ENCODE measurements at places on chromosomes 1 and 21.

GRCh38 chr1:180156201-180156600 lies 1.5 kb downstream of the QSOX1 start:
- DNase-seq, result no peak

- no peak for DNase-seq
Measured at GRCh38 chr1:177023726-177024125, 140.8 kb downstream of the ASTN1 start.

GRCh38 chr1:18875107-18875795 lies 15.8 kb upstream of the TAS1R2 start:
- peak; percentile 79 for DNase-seq

- no peak for DNase-seq
Measured at GRCh38 chr1:24724345-24725208, 20.7 kb upstream of the CLIC4 start.

DNA sequence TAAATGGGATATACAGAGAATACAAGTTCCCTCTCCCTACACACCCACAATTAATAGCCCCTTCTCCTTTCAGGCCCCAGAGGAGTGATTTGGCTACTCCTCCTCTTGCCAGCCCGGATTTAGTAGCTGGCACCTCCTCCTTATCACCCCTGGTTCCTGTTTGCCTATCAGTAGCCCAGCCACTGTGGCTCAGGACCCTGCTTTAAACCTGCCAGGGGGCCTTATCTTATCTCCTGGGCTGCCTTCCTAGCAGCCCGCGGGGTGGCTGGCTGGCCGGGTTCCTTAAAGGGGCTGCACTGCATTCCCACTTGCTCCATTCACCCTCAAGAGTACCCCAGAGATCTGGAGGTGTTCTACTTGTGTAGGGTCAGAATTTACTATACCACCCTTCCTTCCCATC lies 70.4 kb downstream of the PLEKHA6 start:
- DNase-seq, result peak; percentile 36

DNA sequence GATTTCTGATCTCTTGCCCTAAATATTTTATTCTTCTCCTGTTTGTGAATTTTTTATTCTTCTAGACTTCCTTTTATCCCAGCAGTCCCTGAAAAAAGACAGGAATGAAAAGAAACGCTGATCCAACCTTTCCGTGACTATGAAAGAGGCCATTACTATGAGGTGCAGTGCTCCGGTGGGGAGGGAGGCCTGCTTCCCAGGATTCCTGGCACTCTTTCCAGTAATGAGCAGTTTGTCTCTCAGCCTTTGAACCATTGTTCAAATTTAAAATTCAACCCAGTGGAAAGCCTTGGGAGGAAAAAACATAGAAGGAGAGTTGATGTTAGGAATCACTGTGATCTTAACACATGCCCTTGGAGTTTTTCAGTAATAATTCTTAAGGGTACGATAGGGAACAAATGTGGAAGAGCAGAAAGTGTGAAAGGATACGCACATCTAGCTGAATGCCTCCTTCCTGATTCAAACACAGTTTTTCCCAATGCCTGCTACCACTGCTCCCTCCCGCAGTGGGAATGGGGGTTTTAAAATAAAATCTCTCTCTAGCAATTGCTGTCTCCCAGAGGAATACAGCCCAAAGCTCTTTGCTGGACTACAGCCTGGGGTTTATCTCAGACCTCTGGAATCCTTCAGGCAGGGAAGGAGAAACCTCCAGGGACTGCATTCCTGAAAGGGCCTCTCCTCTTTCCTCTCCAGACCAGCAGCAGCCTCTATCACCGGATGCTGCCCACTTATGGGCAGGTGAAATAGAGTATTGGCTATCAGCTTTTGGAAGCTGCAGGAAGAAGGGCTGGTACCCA lies 6.1 kb downstream of the IER5 start:
- DNase-seq, result no peak

DNA sequence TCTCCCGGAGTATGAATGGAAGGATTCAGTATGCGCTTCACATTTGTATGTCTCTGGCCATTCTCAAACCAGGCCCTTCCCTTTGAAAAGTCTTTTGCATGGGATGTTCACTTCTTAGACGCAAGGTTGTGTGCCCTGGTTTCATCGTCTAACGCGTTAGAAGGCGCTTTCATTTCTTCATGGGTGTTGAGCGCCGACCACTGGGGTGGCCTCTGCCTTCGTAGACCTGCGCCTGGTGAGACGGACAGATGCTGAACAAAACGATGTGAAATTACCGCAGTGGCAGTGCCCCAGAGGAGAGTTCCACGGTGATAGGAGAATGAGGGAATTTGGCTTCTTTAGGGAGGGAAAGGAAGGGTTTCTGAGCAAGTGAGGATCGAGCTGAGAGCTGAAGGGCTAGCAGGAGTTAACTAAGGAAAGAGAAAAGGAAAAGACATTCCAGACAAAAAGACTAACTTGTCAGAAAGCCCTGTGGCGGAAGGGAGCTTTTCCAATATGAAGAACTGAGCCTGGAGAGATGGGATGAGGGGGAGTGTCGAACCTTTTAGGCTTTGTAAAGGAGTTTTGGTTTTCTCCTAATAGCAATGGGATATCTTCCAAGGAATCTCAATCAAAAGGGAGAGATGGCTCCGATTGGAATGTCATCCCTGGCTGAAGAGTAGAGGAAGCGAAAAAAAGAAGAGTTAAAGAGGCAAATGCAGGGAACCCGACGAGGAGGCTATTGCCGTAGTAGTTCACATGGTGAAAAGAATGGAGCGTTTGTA lies 951 bp downstream of the GGPS1 start:
- peak; percentile 77 for DNase-seq

DNA sequence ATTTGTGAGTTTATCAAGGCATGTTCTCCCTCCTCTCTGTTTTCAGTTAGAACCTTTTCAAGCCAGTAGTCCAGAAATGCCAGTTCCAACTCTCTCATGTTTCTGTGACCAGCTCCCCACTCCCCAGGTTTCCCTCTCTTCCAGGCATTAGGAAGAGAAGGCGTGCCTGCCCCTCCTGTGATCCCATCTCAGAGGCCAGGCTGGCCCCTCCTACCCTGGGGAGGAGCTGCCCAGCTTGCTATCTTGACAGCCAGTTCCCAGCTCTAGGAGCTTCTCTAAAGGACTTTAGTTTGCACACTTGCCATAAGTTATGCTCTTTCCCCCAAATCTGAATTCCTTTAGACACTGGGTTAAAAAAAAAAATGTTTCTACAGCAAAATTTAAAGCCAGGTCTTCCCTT lies 8.9 kb downstream of the HYI start:
- peak; percentile 51 for DNase-seq

DNA sequence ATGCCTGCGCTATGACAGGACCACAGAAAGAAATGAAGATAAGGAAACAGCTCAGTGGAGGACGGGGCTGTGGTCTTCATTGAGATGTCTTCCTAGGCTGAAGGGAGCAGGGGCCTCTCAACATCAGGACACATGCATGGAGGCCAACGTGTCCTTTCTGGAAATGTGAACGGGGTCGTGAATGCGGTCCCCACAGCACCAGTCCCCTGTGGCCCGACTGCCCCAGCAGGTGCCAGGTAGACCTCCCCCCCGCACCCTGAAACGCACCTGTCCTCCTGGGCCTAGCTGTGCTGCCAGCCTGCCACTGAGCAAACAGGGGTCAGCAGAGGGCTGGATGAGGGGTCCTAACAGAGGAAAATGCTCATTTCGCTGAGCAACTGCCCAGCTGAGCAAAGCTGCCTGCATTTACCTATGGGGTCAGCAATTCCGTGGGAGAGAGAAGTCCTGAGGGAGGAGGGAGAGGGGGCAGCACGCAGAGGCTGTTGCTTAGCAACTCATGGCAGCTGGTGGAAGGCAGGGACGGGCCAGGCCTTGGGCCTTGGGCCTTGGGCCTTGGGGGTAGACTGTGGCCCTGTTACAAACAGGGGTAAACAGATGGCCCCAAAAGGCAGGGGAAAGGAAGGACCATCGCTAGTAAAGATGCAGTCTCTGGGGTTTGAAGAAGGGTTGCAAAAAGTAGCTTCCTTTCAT lies 77.4 kb downstream of the NPHP4 start:
- no peak for DNase-seq

DNA sequence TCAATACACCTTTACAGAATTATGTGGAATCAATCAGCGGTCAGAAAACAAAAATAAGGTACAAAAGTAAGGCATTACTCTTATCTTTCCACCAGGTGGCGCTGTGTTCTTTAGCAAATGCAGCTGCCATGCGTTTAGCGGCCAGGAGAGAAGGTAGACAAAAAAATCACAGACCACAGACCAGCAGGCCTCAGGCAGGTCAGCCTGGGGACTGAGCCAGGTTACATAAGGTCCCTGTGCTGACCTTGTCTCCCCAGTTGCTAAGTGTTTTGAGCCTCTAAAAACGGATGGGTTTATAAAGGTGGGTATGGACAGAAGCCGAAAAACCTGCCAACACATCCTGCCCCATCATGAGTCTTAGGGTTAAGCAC lies 2.8 kb downstream of the RGS16 start:
- DNase-seq, result peak; percentile 82

DNA sequence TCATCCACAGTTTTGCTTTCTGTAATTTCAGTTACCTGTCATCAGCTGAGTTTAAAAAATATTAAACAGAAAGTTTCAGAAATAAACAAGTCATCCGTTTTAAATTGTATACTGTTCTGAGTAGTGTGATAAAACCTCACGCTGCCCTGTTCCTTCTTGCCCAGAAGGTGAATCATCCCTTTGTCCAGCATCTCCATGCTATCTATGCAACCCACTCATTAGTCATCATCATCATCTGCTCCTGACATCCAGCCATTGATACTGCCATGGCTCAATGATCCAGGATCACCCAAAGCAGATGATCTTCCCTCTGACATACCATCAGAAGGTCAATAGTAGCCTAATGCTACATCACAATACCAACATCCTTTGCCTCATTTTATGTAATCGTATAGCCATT lies 198.3 kb downstream of the SLC44A5 start:
- DNase-seq, result no peak

DNA sequence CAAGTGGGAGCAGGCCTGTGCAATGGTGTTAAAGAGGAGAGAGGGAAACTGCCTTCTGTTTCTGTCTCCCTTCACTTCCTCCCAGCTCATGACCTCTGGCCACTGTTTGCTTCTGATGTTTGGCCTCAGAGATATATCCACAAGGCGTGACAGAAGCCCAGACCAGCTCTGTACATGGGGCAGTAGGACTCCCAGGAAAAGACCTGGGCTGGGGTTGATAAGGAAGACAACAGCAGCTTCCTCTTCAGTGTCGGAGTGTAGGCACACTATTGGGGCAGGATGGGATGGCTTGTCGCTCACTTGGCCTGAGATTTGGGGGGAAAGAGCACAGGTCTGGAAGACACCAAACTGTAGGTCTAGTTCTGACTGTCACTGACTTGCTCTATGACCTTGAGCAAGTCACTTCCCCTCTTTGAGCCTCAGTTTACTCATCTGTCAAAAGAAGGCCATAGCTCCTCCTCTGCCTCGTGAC lies 67.8 kb upstream of the KLHDC7A start:
- no peak for DNase-seq

DNA sequence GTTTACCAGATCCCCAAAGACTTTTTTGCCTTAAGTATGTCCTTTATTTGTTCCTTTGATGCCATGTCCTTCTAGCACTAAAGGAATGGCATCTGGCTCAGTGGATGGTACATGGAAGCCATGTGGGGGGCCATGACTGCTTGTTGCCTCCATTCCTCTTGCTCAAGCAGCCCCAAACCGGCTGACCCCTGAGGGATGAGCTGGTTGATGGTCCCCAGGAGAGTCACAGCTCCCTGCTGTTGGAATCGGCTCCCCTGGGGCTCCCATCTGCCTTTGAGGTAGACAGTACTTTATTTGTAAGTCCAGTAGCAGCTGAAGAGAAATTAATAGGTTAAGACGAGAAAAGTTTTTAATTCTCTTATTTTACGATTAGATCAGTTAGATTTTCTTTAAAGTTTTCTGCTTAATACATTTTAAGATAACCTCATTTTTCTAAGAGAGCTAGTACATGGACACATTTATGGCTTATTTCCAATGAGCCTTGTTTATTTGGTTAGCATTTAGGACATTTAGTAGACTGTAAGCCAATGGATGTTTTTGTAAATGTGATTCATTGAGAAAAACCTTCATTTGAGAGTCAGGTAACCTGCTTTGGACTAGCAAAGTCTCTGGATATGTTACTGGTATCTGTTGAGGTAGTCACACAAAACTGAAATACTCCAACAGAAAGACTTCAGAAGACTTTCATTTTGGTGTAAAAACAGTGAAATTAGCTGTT lies 88.2 kb downstream of the CAMTA1 start:
- DNase-seq, result no peak

- DNase-seq, result no peak
Measured at GRCh38 chr1:63294803-63295594, 27.4 kb upstream of the FOXD3 start.

DNA sequence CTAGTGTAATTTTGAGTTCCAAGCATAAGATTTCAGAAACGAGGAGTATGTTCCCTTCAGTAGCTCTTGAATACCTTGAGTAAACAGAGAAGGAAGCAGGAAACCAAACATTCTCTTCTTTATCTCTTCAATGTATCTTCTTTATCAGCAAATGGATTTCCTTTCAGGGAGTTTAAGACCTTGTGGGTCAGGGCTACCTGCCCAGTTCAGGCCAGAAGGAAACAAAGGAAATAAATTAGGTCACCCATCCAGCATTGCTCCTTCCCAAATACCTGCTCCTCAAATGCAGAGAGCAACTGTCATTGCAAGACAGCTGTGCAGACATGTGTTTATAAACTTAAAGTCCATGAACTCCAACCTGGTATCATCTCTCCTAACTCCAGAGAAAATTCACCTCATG lies 130.1 kb upstream of the SOD1 start:
- DNase-seq, result no peak

GRCh38 chr1:90936061-90936460 lies 85.8 kb downstream of the ZNF644 start:
- DNase-seq, result no peak

DNA sequence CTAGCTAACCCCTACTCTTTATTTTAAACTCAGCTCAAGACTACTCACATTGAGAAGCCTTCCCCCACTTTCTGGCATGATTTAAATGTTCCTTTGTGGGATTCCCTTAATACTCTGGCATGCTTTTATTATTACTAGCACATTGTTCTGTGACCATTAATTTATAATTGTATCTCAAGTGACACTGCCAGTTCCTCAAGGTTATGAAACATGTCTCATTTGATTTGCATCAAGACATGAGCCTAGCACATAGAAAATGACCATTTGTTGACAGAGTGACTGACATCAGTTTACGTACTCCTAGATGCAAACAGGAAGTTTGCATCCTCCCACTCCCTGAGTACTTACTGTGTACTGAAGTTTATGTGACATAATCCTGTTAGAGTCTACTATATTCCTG lies 15.2 kb downstream of the RGS4 start:
- DNase-seq, result no peak

GRCh38 chr1:54816951-54817350 lies 15.8 kb upstream of the TTC22 start:
- DNase-seq, result no peak

DNA sequence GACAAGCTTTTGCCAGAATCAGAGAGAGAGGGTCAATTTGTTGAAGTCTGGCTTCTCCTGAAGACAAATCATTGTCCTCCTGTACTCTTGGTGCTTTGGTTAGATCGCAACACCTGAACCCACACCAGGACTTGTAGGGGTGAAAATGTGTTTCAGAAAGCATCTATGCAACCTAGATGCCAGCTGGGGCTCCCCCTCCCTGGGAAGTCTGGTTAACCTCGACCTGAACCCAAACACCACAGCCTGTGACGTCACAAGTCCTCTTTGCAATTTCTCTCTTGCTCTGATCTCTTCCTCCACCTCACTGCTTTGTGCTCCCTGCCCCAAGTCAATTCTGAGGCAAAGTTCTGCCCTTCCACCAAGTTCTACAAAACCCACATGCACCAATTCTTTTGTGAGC lies 42.8 kb upstream of the USP24 start:
- DNase-seq, result no peak

Data from erythroblast (primary cell).